ENCODE measurements at places on chromosomes 7 and 10.

DNA sequence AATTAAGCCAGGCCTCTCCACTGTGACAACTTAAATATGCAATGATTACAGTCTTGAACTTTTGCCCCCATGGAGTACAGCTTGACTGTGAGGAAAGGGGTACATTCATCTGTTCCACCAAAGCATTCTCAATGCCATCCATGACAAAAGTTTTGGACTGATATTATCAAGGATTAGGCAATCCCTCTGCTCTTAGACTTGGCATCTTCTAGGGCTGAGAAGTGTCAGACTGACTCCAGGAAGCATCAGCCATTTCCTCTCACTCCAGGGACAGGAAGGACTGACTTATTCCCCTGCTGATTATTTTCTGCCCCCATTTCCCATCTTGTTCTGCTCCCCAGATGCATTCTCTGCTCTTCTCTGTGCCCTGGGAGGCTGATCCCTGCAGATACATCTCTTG, 69.7 kb downstream of the ZNF365 start:
- DNase-seq = no peak

GRCh38 chr10:101903827-101904550, 60.4 kb upstream of the KCNIP2 start:
- DNase-seq = no peak

- DNase-seq = no peak
These were observed 47.7 kb downstream of the TNRC18 start for GRCh38 chr7:5375925-5376324.

DNA sequence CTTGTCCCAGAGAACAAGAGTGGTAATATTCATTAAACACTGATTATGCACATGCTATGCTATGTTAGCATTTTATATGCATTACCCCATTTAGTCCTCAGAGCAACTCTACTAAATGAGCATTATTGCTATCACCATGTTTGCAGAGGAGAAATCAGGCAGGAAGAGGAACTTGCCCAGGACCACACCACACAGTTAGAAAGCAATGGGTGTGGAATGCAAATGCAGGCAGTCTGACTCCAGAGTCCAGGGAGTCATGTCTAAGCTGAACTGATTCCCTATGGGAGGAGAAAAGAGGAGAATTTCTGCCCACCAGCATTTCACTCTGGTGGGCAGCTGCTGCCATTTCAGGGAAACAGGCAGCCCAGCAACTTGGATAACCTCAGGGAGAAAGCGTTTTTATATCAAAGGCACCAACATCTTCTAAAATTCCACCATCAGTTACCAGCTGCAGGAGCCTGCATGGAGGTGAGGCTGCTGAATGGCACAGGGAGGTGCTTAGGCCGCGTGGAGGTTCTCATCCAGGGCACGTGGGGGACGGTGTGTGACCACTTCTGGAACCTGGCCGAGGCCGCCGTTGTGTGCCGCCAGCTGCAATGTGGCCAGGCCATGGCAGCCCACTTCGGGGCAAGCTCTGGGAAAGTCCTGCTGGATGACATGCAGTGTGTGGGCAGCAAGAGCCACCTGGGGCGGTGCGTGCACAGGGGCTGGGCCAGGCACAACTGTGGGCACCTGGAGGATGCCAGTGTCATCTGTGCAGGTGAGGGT, 68.2 kb upstream of the C10orf120 start:
- DNase-seq = no peak

- no peak for DNase-seq
These were observed 14.8 kb downstream of the ADAM8 start for GRCh38 chr10:133261726-133262325.

DNA sequence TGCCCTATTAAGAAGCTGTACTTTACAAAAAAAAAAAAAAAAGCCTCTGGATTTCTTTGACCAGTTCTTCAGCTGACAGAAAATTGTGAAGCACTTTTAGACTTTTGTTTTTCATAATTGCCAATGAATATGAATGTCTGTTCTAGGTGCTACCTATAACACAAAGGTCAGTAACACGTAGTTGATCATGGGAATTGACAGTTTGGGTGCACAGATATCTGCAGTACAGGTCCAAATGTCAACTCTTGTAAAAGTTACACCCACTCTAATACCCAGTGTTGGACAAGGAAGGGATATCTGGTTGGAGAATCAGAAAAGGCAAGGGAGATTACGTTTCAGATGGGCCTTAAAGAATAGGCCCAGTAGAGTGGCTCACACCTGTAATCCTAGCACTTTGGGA, 1.8 kb downstream of the REEP3 start:
- DNase-seq = no peak

DNA sequence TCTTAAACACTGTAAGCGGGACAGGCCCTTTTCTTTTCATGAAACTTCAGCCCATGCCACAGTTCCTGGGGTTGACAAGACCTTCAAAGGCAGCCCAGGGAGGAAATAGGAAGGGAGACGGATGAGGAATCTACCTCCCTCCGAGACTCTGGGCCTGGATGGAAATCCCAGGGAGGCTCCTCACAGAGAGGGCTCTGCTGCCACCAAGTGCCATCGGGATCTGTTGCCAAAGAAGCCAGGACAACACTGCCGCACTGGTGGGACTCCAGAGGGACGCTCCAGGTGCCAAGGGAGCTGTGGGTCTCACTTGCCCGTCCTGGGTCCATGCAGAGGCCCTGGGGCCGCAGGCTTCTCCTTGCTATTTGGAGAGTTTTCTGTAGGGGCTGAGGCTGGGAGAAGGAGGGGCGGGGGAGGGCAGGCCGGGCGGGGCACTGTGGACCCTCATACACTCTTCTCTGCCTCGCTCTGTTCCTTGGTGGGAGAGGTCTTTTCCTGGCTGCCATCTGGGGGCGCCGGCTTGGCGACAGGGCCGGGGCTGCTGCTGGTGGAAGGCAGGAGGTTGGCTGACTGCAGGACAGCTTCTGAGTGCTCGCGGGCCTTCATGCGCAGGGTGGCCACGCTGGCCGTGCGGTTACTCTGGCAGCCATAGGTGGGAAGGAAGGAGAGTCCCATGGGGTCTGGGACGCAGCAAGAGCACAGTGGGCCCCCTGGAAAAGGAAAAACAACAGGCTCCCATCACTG, 30.0 kb downstream of the DRGX start:
- no peak for DNase-seq

- DNase-seq = no peak
These were observed 122.3 kb downstream of the DOCK4 start for GRCh38 chr7:112083776-112084355.

- DNase-seq = no peak
These were observed 643.5 kb upstream of the POT1 start for GRCh38 chr7:125573126-125573525.

DNA sequence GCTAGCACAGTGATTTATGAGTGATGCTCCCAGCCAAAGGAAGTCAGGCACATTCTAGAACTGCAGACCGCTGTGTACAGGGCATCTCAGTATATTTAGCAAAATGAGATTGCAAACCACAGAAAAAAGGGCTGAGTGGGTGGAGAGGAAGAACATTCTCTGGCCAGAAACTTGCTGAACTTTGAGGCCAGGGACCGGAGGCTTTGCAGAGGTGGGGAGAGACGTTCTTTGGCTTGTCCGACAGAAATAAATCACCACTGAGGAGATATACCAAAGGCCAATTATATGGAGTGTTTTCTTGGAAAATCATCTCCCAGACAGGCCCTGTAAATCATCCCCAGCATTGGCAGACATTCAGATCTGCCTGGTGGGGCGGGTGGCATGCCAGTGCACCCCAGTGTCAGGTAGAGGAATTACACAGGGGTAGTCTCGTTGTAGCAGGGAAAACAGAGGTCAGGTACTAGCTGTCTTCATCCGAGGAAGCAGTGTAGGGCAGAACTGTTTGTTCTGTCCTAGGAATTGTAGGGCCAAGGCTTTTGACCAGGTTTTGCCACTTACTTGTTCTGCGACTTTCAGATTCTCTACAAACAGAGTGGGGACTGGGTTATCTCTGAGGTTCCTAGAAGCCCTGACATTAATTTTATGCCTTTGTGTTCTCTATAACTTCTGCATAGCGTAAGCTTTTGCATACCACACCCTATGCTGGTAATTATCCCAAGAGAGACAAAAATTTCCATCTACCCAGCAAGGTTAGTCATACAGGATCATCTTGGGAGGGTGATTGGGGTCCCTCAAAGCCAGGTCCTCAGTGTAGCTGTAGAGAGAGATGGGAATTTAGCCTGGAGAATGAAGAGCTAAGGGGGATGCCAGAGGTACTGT, 655.6 kb downstream of the LRMDA start:
- DNase-seq = no peak

DNA sequence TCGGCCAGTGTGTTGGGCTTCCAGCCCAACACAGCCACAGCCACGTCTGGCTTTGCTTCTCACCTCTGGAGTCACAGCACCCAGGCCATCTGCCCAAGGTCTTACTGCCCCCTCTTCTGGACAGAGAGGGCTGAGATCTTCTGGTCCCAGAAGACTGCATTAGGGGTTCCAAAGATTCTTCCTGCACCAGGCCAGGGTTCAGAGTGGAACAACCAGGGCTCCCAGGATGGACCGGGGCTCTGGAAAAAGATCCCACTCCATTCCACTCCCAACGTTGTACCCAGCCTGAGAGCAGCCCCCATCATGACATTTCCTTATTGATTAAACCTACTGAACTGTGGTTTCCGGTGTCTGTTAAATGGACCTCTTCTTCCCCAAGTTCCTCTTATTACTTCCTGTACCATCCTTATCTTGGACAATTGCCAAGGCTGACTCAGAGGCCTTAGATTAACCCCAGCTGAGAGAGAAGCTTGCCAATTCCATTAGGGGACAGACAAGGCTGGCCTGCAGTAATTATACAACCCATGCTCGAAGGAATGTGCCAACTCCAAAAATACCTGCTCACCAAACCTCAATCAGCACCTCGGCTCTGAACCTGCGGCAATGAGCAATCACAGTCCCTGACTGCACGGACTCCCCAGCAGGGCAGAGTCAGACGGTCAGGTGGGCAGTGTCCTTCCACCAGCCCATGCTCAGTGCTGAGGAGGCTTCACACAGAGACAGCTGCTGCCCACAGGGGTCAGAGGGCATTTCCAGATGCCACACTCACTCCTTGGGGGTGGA, 47.9 kb upstream of the NPFFR1 start:
- no peak for DNase-seq

DNA sequence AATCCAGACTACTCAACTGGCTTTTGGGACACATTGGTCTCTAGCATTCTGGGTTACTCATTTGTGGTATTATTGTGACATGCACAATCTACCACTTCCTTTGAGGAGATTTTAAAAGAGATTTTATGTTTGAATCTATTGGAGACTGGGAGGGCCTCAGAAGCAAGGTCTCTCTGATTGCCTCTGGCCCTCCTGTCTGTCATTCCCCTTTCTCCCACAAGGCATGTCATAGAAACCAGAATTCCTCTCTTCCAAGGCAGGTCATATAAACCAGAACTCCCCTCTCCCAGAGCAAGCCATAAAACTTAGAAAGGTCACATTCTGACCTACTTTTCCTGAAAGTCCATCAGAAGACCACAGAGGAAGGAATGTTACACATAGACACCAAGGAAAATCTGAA, 777.7 kb downstream of the PHTF2 start:
- no peak for DNase-seq

DNA sequence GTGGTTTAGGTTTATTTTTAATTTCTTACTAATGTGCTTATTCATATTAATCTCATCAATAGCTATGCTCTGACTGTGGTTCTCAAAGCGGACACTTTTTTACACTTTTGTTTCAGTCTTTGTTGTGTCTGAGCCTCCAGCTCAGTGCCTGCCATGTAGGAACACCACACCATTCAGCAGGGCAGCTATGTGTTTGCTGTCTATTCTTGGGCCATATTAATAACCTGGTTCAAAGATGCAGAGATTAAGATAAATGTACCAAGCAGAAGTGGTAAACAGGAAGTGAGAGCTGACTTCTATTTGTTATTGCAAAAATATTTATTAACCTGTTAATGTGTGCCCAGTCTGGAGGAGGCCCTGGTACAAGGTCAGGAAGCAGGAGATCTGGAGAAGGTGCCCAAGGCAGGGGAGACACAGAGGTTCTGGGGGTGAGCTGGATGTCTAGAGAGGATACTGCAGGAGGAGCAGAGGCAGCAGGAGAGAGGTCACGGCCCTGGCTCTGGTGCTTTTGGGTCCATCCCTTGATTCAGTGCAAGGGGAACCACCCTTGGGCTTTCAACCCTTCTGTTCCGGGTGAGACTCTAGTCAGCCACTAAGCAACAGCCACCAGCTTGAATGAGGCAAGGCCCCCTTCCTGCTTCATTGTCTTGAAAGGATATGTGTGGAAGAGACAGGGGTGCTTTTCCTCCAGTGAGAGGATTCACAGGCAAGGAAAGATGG, 1.9 kb downstream of the TBXAS1 start:
- no peak for DNase-seq

DNA sequence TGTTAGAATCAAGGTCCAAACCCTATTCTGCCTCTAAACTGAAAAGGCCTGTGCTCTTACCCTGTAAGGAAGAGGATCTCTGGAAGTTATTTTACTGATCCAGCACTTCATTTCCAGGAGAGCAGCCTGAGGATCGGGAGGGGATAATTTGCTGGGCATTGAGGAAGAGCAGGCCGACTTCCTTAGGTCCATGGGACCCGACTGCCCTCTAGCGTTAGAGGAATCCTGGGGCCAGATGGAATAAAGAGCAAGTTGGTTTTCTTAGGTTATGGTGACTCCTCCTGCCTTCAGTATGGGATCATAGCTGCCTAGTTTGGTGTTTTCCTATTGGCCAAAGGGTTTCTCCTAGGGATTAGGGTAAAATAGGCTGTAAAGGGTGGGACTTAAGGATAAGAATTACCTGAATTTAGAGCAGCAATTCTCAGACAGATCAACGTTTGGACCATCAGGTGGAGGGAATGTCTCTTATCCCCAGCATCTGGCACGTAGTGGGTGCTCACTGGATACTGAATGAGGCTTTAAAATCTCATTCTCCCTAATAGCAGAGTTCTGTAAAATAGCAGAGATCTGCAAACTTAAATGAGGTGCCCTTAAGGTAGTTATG, 40.0 kb upstream of the SORBS1 start:
- DNase-seq = no peak

DNA sequence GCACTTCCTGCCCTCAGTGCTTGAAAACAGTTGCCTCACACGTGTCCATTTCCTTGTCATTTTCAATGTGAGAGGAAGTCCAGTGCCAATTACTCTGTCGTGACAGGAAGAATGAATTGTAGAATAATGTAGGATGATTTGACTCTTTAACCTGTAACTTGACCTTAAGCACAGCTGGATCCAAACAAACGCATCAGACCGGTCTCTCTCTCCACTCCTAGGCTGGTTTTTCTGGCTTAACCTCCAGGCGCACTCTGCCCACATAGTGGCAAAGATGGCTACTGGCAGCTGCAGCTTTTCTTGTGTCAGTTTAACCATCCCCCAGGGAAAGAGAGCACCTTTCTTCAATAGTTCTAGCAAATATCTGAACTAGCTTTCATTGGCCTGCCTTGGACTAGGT, 29.4 kb upstream of the PNLIPRP3 start:
- DNase-seq = no peak

GRCh38 chr10:4801405-4801804, 24.6 kb upstream of the AKR1E2 start:
- no peak for DNase-seq
